Motor neuron (in vitro differentiated cells): ENCODE measurements at places on chromosomes 16 and 17. TPM values are rescaled to one million over a fixed set of nuclear protein-coding genes. Genes with fewer than 3 reads are reported as not detected.

The CCDC154 gene
- total RNA-seq = 0.18 and 0.31 TPM in 2 replicates

The MYCBPAP gene
- total RNA-seq = 2.7 and 3.8 TPM in 2 replicates

The EVPLL gene
- total RNA-seq = not detected in 2 replicates

The IRX6 gene
- 0.22 TPM in 1 of 2 replicates, not detected in the other for total RNA-seq

The LITAFD gene
- total RNA-seq = 0.14 TPM in 1 of 2 replicates, not detected in the other

The MRM1 gene
- total RNA-seq = 2.9 and 3.4 TPM in 2 replicates

The ALDH3A1 gene
- 0.38 and 0.49 TPM in 2 replicates for total RNA-seq

The AURKB gene
- 66.2 and 70.7 TPM in 2 replicates for total RNA-seq

The PLCG2 gene
- 0.09 and 0.83 TPM in 2 replicates for total RNA-seq

The FXR2 gene
- 39.9 and 43.4 TPM in 2 replicates for total RNA-seq

The MIF4GD gene
- total RNA-seq = 15.4 and 15.7 TPM in 2 replicates

The KRTAP1-4 gene
- not detected in 2 replicates for total RNA-seq

The ABCA6 gene
- total RNA-seq = 1.0 and 1.6 TPM in 2 replicates

The TVP23A gene
- total RNA-seq = 3.1 and 5.1 TPM in 2 replicates

The PRR15L gene
- 0.19 and 0.57 TPM in 2 replicates for total RNA-seq

The SLC9A5 gene
- total RNA-seq = 1.5 and 1.8 TPM in 2 replicates

The PLSCR3 gene
- 5.5 and 7.0 TPM in 2 replicates for total RNA-seq

The CYBA gene
- total RNA-seq = 5.5 and 7.9 TPM in 2 replicates

The DDX42 gene
- total RNA-seq = 76.8 and 104 TPM in 2 replicates

The SYNGR3 gene
- total RNA-seq = 2.7 and 3.1 TPM in 2 replicates

The NPTX1 gene
- 0.80 and 1.3 TPM in 2 replicates for total RNA-seq
